ENCODE measurements at places on chromosomes 12 and 14. TPM values are rescaled to one million over a fixed set of nuclear protein-coding genes. Genes with fewer than 3 reads are reported as not detected.
A peak's percentile ranks its signal among the peaks of the same experiment; 100 is the strongest.

KRT80 gene
- total RNA-seq: 0.08 TPM

LRTM2 gene
- not detected for total RNA-seq

LRRC10 gene
- not detected for total RNA-seq

DNA sequence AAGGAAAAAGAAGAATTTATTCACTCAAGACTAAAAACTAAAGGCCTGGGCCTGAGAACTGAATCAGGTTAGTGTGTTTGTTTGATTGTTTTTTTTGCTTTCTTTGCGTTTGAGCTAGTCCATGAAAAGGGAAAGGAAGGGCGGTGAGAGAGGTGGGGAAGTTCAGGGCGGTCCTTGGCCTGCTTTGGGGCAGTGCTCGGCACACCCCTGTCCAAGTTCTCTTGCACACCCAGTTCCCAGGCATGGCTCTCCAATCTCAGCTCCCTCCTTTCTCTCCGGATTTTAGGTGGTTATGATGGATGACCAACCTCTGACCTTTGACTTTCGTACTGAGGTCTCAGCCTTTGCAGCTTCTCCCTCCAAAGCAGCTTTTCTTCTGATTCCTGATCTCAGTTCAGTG is 11.3 kb downstream of the COA8 start:
- H3K4me1 ChIP-seq: peaks cover 16% of the 10 kb centered on the region
- no peak overlapping the region for H3K4me3 ChIP-seq
- H3K27me3 ChIP-seq: no peaks in the 10 kb centered on the region
- H3K36me3 ChIP-seq: peaks cover 4% of the 10 kb centered on the region
- no peak for DNase-seq

TCTN1 gene
- total RNA-seq: 11.3 TPM

- no peak overlapping the region for H3K4me3 ChIP-seq
- DNase-seq: no peak
- no peaks in the 10 kb centered on the region for H3K36me3 ChIP-seq
- no peak overlapping the region for H3K27ac ChIP-seq
- H3K27me3 ChIP-seq: no peaks in the 10 kb centered on the region
- no peaks in the 10 kb centered on the region for H3K4me1 ChIP-seq
Measured at GRCh38 chr12:69610126-69610525, 581 bp downstream of the LRRC10 start.

DNA sequence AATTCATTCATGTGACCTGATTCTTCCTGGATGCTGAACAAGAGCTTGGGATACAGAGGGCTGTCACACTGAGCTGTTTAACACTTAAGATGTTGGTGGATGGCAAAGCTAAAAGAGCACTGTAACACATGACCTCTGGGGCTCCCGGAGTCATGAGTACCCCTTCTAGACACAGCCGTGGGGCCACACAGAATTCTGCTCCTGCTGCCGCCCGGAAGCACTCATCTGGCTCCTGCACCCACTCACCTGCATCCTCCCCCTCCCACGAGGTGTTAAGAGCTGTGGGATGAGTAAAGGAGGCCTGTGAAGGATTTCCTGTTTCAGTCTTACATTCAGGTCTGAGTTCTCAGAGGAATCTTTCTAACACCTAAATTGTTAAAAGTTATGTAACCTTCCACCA is 78.0 kb upstream of the SSTR1 start:
- H3K27me3 ChIP-seq: no peaks in the 10 kb centered on the region
- H3K27ac ChIP-seq: no peak overlapping the region
- no peaks in the 10 kb centered on the region for H3K36me3 ChIP-seq
- H3K4me1 ChIP-seq: no peaks in the 10 kb centered on the region
- no peak for DNase-seq
- H3K4me3 ChIP-seq: no peak overlapping the region

DNA sequence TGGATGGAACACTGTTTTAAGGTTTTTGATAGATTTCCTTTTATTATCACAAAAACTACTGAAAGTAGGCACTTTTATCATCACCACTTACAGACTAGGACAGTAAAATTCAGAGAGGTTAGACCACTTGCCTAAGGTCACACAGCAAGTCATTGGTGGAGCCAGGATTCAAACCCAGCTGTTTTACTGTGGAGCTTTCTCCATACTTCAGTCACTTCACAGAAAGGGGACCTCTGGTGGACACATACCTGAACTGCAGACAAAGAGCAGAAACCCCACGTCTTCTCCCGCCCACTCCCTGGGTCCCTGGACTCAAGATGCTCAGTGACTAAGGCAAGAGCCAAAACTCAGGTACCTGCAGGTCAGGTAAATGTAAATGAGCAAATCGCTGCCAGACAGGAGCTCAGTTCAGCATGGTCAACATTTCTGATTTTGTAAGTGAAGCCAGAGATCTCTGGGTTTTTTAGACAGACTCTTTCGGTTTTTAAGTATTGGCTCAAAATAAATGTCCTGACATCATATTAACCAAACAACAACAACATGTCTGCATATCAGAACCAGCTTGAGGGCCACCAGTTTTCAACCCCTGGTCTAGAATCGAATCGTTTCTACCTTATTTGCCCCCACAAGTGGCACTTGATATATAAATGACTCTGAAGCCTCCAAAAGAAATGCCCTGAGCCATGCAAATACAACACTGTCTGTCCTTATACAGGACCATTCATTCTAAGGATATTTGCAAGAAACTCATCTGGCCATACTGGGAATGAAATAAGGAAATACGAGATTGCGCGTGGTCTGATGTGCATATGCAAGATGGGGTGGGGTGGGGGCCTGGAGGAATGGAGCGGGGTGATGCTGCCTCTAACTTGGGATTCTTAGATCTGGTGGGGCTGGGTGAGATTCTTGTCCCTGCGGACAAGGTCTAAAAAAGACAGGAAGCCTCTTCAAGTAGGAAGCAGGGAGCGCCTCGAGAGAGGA is 110.9 kb downstream of the KSR2 start:
- H3K4me1 ChIP-seq: no peaks in the 10 kb centered on the region
- H3K4me3 ChIP-seq: no peak overlapping the region
- H3K27me3 ChIP-seq: no peaks in the 10 kb centered on the region
- H3K27ac ChIP-seq: no peak overlapping the region
- peak; percentile 45 for DNase-seq

DNA sequence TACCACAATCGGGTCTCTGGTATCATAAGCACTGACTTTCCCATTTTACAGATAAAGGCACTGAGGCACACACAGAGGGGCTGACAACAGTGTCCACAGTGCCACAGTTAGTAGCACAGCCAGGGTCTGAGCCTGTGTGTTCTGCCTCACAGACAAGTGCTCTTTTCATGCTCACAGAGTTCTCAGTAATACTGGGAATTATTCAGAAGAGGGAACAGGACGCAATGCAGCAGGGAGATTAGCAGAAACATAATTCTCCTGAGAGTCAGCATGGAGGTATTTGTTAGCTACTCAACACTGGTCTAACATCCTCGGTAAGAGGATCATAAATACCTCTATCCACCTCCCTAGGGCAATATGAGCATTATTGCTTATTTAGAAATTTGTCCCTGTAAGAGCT is 219.3 kb upstream of the EEA1 start:
- no peaks in the 10 kb centered on the region for H3K4me1 ChIP-seq
- no peak overlapping the region for H3K27ac ChIP-seq
- no peaks in the 10 kb centered on the region for H3K27me3 ChIP-seq

DNA sequence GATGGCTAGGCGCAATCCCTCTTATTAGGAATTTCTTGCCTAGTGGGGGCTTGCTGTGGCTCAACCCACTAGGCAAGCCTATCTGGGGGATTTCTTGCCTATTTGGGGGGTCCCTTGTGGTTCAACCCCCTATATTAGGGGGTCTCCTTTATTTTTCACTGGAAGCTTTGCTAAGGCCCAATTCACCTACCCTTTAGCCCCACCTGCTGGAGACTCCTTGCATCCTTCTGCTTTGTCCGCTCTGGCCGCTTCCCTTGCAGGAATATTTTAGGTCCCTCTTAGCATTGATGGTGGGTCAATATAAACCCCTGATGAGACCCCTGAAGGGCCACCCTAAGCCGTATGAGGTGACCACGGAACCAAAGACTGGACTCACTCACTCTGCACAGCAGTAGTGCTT is 1552.1 kb downstream of the AACS start:
- no peak overlapping the region for H3K27ac ChIP-seq
- H3K4me3 ChIP-seq: no peak overlapping the region
- DNase-seq: no peak

ZCRB1 gene
- total RNA-seq: 9.8 TPM

CLEC4E gene
- 2.9 TPM for total RNA-seq

- H3K4me1 ChIP-seq: no peaks in the 10 kb centered on the region
- H3K4me3 ChIP-seq: no peak overlapping the region
- H3K36me3 ChIP-seq: no peaks in the 10 kb centered on the region
- no peak overlapping the region for H3K27ac ChIP-seq
- no peaks in the 10 kb centered on the region for H3K27me3 ChIP-seq
Measured at GRCh38 chr14:75322746-75323145, 44.1 kb downstream of the FOS start.

DNA sequence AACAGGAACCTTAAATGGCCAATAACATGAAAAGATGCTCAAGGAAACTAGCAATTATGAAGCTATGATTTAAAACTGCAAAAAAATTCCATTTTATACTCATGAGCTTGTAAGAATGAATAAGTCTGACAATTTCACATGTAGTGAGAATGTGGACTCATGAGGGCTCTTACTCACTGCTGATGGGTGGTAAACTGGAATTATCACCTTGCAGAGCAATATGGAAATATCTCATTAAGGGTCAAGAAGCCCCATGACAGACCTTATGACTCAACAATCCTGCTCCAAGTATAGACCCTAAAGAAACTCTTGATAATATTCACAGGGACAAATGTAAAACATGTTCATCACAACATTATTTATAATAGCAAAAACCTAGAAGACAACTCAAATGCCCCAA is 23.5 kb upstream of the SMAGP start:
- H3K36me3 ChIP-seq: no peaks in the 10 kb centered on the region
- no peak overlapping the region for H3K4me3 ChIP-seq
- DNase-seq: no peak
- H3K4me1 ChIP-seq: no peaks in the 10 kb centered on the region
- H3K27me3 ChIP-seq: no peaks in the 10 kb centered on the region

METAP2 gene
- 37.9 TPM for total RNA-seq

DNA sequence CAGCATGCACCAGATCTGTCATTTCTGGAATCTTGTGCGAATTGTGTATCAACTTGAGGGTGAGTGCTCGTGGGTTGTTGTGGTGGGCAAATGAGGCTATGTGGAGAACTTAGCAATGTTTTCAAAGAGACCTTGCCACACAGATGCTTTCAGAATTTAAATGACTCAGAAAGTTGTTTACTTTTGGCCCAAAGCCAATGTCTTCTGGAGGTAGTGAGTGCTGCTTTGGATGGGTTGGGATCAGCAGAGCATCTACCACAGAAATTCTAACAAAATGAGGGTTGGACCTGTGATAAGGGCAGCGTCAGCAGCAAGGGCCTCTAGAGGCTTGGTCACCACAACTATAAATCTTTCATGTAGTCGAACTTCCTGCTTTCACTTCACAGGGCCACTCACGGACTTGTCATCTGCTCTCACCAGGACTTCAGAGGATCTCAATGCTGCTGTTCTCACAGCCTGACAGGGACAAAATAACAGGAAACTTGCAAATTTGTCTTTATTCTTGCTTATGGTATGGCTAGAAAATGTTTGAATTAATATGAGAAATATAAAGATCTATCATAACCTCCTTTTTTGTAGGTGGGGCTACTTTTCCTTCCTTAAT is 111.4 kb downstream of the DACT1 start:
- no peaks in the 10 kb centered on the region for H3K27me3 ChIP-seq
- no peak overlapping the region for H3K4me3 ChIP-seq
- H3K27ac ChIP-seq: no peak overlapping the region
- H3K4me1 ChIP-seq: peaks cover 17% of the 10 kb centered on the region

GRCh38 chr12:89436062-89436461 is 83.8 kb upstream of the DUSP6 start:
- H3K4me1 ChIP-seq: peaks cover 5% of the 10 kb centered on the region
- no peaks in the 10 kb centered on the region for H3K27me3 ChIP-seq
- no peak for DNase-seq
- no peaks in the 10 kb centered on the region for H3K36me3 ChIP-seq

GRCh38 chr14:76715101-76715500 is 46.2 kb upstream of the VASH1 start:
- no peak overlapping the region for H3K4me3 ChIP-seq
- DNase-seq: no peak
- H3K27me3 ChIP-seq: no peaks in the 10 kb centered on the region
- no peaks in the 10 kb centered on the region for H3K4me1 ChIP-seq
- no peak overlapping the region for H3K27ac ChIP-seq

- DNase-seq: no peak
- H3K4me3 ChIP-seq: no peak overlapping the region
- H3K27ac ChIP-seq: no peak overlapping the region
- H3K36me3 ChIP-seq: no peaks in the 10 kb centered on the region
- no peaks in the 10 kb centered on the region for H3K4me1 ChIP-seq
Measured at GRCh38 chr14:49516286-49516685, 69.9 kb downstream of the RPS29 start.

GRCh38 chr12:121086781-121087295 is 45.8 kb upstream of the P2RX7 start:
- no peaks in the 10 kb centered on the region for H3K4me1 ChIP-seq
- DNase-seq: no peak
- H3K36me3 ChIP-seq: no peaks in the 10 kb centered on the region
- H3K27ac ChIP-seq: no peak overlapping the region
- no peaks in the 10 kb centered on the region for H3K27me3 ChIP-seq
- no peak overlapping the region for H3K4me3 ChIP-seq

DNA sequence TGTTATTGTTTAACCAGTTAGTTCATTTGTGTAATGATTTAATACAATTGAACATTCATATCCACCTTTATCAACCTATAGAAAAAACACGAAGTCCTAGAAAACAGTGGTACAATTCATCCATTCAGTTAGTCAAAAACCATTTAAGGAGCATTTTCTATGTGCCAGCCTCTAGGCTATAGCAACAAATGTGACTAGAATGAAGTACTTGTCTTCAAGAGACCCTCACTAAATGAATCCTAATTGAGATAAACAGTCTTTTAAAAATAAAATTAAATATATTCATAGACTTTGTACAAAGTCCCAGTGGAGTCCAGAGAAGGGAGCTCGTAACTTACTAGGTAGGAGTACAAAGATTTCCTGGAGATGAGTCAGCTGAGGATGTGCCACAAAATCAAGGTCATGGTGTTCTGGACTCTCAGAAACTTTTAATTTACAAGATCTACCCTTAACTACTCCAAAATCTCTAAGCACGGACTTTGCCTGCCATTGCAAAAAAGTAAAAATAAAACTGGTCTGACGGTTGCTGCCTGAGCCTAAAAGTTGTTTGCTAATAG is 430.7 kb upstream of the DCN start:
- H3K27ac ChIP-seq: no peak overlapping the region
- DNase-seq: no peak
- no peak overlapping the region for H3K4me3 ChIP-seq
- no peaks in the 10 kb centered on the region for H3K4me1 ChIP-seq
- no peaks in the 10 kb centered on the region for H3K36me3 ChIP-seq
- no peaks in the 10 kb centered on the region for H3K27me3 ChIP-seq

GYS2 gene
- 15.5 TPM for total RNA-seq

GRCh38 chr14:47302121-47302520 is 373.3 kb downstream of the MDGA2 start:
- no peaks in the 10 kb centered on the region for H3K27me3 ChIP-seq
- no peak overlapping the region for H3K4me3 ChIP-seq
- no peak overlapping the region for H3K27ac ChIP-seq
- H3K36me3 ChIP-seq: no peaks in the 10 kb centered on the region
- DNase-seq: no peak
